AG04449 (cell line): ENCODE measurements at places on chromosomes 7 and 10.

DNA sequence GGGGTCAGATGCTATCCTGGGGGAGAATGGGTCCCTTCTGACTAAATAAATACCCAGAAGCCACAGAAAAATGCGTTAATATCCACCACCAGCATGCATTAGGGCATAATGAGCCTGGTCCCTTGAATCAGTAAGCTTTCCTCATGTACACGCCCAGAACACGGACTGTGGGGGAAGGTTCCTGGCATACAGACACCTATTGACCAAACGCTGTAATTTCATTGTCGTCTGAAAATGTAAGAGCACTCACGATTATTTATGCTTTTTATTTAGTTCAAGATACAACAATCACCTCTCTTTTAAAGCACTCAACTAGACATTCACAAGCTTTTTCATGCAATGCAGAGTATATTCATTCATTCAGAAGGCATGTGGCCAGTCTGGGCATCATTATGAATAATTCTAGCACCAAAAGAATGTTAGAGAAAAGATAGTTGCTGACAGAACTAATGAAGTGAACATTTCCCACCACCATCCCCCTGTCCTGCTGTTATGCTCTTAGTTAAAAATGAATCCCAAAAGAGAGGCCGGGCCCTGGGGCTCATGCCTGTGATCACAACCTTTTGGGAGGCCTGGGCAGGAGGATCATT, 101.0 kb downstream of the SVIL start:
- DNase-seq = no peak

- peak; percentile 33 for DNase-seq
Measured at GRCh38 chr7:18895456-18895855, 222.0 kb downstream of the TWIST1 start.

DNA sequence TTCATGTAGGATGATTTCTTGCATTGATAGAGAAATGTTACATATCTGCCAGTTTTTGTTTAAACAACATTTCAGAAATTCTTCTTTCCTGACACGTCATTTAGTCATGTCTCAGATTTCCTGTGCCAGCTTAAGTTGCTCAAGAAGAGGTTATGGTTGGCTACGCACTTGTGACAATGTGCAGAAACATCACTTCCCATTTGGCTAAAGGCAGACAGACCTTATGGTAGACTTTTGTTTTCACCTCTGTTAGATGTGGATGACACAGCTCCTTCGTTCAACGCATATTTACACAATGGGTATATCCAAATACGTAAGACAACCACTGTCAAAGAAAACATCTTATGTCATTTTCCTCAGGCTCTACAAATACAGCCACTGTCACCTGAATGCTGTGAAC, 125.8 kb downstream of the DOCK4 start:
- peak; percentile 85 for DNase-seq

DNA sequence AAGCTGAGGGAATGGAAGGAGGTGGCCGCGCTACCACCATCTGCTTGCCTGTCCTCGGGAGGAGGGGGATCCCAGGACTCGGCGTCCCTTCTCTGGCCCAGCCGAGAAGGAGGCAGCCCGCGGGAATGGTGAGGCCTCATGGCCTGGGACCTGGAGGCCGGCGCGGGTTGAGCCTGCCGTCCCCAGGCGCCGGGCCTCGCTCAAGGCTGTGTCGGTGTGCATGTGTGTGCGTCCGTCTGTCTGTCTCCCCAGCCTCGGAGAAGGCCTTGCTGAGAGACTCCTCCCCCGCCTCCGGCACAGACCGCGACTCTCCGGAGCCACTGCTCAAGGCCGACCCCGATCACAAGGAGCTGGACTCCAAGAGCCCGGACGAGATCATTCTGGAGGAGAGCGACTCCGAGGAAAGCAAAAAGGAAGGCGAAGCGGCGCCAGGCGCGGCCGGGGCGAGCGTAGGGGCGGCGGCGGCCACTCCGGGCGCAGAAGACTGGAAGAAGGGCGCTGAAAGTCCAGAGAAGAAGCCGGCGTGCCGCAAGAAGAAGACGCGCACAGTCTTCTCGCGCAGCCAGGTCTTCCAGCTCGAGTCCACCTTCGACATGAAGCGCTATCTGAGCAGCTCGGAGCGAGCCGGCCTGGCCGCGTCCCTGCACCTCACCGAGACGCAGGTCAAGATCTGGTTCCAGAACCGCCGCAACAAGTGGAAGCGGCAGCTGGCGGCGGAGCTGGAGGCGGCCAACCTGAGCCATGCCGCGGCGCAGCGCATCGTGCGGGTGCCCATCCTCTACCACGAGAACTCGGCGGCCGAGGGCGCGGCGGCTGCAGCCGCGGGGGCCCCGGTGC, 1.3 kb downstream of the HMX3 start:
- no peak for DNase-seq

DNA sequence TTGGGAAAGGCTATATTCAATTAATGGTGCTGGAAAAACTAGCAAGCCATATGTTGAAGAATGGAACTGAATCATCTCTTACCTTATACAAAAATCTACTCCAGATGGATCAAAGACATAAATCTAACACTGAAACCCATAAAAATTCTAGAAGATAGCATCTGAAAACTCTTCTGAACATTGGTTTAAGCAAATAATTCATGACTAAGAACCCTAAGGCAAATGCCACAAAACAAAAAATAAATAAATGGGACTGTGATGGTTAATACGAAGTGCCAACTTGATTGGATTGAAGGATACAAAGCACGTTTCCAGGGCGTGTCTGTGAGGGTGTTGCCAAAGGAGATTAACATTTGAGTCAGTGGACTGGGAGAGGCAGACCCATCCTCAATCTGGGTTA, 1130.0 kb downstream of the DNAJB9 start:
- no peak for DNase-seq

DNA sequence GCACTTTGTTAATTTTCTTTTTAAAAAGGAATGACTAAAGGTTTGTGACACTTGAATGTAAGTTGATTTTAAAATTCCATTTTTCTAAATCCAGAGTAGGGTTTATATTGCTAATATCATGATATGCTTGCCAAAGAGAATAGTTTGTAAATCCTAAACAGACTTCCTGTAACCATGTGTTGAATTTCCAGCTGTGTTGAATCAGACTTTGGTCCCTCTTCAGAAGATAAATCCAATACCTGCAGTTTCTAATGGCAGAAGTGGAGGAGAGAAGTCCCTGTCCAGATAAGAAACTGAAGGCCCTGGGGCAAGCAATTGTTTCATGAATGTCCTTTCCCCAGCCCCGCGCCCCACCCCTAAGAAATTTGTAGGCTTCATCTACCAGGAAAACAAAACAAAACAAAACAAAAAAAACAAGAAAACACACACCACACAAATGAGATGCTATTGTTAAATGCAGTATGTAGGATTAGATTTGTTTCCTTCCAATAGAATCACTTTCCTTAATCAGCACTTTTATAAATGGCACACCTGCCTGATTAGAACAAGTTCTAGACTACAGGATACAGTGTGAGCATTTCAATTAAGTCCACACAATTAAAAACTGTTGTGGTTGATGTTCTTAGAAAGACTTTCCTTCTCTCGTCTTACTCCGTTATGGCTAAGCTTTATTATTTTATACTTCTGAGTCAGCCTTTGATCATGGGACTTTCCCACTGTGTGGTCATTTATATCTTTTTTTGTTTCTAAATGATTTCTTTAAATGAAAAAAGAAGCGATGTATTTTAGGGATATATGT, 122.8 kb downstream of the KAT6B start:
- DNase-seq = no peak

GRCh38 chr10:60488111-60488669, 98.5 kb upstream of the ANK3 start:
- DNase-seq = no peak

- DNase-seq = no peak
Measured at GRCh38 chr7:152436111-152436930, 518 bp upstream of the KMT2C start.

- DNase-seq = no peak
Measured at GRCh38 chr10:127535802-127536515, 13.2 kb upstream of the NPS start.

DNA sequence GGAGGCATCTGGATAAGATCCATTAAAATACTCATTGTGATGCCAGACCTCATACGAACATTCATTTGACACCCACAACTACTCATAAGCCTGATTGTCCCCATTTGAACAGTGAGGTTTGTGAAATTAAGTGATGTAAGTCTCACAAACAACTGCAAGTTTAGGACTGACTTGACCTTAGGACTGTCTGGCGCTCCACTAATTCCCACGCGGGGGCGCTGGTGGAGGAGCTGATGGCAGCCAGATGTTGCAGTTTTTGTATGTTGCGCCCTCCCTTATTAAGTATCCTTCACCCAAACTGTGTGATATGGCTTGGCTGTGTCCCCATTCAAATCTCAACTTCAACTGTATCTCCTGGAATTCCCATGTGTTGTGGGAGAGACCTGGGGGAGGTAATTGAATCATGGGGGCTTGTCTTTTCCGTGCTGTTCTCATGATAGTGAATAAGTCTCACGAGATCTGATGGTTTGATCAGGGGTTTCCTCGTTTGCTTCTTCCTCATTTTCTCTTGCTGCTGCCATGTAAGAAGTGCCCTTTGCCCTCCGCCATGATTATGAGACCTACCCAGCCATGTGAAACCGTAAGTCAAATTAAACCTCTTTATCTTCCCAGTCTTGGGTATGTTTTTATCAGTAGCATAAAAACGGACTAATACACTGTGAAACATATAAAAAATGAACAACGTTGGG, 20.3 kb upstream of the TIAL1 start:
- DNase-seq = no peak

GRCh38 chr10:6182454-6183098, 20.2 kb upstream of the PFKFB3 start:
- no peak for DNase-seq

DNA sequence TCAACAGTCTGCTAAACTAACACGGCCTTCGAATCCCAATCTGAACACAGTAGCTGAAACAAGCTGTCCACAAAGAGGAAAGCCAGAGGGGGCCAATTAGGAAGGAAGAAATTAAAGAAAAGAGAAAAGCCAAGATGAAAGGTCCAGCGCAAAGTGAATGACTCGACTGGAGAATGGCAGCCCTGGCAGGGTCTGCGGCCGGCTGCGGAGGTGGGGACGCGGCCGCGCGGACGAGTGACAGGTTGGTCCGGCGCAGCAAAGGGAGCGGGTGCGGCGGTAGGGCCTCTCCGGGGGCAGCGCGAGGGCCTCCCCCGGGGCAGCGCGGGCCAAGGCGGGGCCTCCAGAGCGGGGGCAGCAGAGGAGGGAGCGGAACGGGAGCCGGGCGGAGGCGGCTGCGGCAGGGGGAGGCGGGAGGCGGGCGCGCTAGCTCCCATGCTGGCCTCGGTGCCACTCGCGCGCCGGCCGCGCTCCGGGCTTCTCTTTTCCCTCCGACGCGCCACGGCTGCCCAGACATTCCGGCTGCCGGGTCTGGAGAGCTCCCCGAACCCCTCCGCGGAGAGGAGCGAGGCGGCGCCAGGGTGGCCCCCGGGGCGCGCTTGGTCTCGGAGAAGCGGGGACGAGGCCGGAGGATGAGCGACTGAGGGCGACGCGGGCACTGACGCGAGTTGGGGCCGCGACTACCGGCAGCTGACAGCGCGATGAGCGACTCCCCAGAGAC, at the start of gene VWC2:
Gene VWC2 (plus strand): TSS at position 421 of the 718 bp plus-strand sequence. CDS start 1,798 bp downstream, outside the sequence.
- no peak for DNase-seq

- DNase-seq = no peak
Measured at GRCh38 chr10:4736183-4736582, 89.8 kb upstream of the AKR1E2 start.

GRCh38 chr7:1468203-1468602, 8.9 kb upstream of the MICALL2 start:
- DNase-seq = no peak

GRCh38 chr7:101744588-101744987, 72.8 kb upstream of the CUX1 start:
- no peak for DNase-seq

GRCh38 chr7:73890555-73891147, 29.7 kb downstream of the TMEM270 start:
- no peak for DNase-seq

DNA sequence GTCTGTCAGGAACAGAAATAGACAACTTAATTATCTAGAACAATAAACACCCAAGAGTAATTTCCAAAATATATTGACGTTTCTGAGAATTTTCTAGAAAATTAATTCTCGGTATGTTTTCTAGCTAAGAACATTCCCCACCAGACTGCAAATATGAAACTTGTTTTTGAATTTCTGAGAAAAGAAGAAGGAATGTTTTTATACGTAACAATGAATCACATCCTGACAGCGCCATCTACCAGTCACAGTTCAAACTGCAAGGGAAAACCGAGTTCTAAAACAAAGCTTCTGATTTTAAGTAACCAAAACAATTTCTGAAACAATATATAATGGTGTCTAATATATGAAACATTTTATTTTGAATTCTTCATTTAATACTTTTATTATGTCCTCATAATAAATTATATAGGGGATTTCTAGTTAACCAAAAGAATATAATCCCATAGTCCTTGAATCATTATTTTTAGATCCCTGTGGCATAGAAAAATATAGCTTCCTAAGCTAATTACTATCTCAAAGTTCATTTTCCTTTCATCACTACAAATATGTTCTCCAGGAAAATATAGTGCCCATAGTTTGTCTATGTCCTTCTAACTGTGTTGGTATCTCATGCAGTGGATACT, 34.5 kb upstream of the MEOX2 start:
- no peak for DNase-seq

GRCh38 chr10:46268076-46268881, 18.5 kb upstream of the ANTXRL start:
- DNase-seq = no peak

DNA sequence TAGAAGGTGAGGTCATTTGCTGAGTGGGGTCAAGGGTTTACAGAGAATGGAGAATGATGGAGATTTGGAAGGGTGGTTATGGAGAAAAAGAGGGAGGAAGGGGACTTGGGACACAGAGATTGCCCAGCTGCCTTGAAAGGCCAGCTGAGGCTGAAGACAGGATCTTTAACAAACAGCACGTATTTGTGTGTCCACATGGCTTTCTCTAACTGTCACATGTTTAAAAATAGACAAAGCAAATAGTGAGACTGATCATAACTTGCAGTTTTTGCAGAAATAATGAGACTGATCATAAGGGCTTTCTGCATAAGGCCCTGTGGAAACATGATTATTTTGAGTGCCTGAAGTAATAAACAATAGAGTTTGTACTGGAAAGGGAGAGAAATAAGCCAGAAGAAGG, 212.7 kb downstream of the HDAC9 start:
- no peak for DNase-seq

DNA sequence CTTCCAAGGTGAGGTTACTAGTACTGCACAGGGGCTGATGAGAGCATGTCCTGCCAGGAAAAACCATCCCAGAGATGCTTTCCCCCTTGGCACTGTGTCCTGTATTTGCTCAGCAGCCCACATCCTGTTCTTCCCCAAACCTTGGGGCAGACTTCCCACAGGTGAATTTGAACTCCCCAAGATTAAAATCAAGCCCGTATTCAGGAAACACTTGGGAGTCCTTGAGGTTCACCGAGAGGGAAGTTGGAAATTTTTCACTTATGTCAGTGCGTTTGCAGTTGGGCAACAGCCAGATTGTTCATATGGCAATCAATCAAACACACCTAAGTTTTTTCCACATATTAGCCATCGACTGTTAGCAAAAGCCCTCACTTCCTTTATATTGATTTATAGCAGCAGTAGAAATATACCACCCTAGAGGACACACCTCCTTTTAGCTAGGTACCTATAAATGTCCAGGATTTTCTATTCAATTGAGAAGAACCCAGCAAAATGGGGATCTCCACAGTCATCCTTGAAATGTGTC, at the start of gene DMBT1:
Gene DMBT1 (plus strand): TSS at position 476 of the 526 bp plus-strand sequence. CDS start 17 bp downstream, at position 493.
- no peak for DNase-seq
